ENCODE measurements at places on chromosomes 1 and 21. TPM values are rescaled to one million over a fixed set of nuclear protein-coding genes. Genes with fewer than 3 reads are reported as not detected.

RAB29 gene
- total RNA-seq = 43.2 TPM

IL24 gene
- 0.86 TPM for total RNA-seq

ZBTB8A gene
- total RNA-seq = 5.6 TPM

AMY1B gene
- not detected for total RNA-seq

SPATA17 gene
- 0.86 TPM for total RNA-seq

BTBD8 gene
- 2.3 TPM for total RNA-seq

SEMA6C gene
- total RNA-seq = 0.86 TPM

KLF17 gene
- total RNA-seq = under 0.01 TPM

TNFSF4 gene
- 127 TPM for total RNA-seq

C8A gene
- total RNA-seq = not detected

KRTAP11-1 gene
- not detected for total RNA-seq

CNTN2 gene
- total RNA-seq = not detected

HTR1D gene
- total RNA-seq = 2.3 TPM

KCNC4 gene
- total RNA-seq = 0.64 TPM

SPATA1 gene
- 0.97 TPM for total RNA-seq

PMVK gene
- total RNA-seq = 6.4 TPM

GSTM1 gene
- total RNA-seq = not detected

FAM177B gene
- not detected for total RNA-seq

SERTAD4 gene
- 31.1 TPM for total RNA-seq

FBXO28 gene
- 41.5 TPM for total RNA-seq

RASSF5 gene
- 0.86 TPM for total RNA-seq
